ENCODE measurements at places on chromosomes 1 and 21.

DNA sequence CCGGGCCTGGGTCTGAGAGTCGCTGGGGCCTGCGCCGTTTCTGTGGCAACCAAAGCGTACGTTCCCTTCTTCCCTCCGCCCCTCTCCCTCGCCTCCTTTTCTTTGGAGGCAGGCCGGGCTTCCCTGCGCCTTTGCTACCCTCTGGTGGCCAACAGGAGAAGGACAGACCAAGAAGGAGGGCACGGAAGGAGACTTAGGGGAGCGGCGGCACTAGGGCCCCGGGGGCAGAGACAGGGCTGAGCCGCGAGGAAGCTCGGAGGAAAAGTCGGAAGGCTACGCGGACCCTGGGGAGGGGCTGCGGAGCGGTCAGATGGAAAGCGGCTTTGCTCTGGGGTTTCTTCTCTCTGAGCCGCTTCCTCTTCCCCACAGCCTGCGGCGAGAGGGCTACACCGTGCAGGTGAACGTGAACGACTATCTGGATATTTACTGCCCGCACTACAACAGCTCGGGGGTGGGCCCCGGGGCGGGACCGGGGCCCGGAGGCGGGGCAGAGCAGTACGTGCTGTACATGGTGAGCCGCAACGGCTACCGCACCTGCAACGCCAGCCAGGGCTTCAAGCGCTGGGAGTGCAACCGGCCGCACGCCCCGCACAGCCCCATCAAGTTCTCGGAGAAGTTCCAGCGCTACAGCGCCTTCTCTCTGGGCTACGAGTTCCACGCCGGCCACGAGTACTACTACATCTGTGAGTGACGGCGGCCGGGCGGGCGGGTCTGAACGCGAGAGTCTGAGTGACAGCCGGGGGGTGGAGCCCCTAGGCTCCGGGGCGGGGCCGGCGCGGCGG is 6.3 kb downstream of the EFNA3 start:
- no peaks in the 10 kb centered on the region for H3K36me3 ChIP-seq
- H3K27ac ChIP-seq, result no peak overlapping the region
- peaks cover 27% of the 10 kb centered on the region for H3K27me3 ChIP-seq

DNA sequence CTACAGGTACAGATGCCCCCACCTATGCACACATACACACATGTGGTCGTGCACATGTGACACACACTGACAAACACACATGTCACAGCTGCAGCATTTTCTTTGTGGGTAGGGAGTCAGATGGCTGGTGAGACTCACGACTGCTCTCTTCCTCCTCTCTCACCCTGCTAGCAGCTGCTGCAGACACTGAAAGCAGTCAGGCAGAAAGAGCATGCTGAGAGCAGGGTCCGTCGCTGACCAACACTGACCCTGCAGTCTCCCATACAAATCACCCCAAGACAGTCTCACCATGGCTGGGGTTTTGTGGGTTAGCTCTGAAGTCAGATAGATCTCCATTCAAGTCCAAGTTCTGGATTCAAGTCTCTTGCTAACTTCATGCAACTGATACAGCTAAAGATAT is 188.3 kb downstream of the ASTN1 start:
- H3K4me1 ChIP-seq, result no peaks in the 10 kb centered on the region
- H3K27ac ChIP-seq, result no peak overlapping the region
- DNase-seq, result no peak
- no peaks in the 10 kb centered on the region for H3K36me3 ChIP-seq
- H3K4me3 ChIP-seq, result no peak overlapping the region

DNA sequence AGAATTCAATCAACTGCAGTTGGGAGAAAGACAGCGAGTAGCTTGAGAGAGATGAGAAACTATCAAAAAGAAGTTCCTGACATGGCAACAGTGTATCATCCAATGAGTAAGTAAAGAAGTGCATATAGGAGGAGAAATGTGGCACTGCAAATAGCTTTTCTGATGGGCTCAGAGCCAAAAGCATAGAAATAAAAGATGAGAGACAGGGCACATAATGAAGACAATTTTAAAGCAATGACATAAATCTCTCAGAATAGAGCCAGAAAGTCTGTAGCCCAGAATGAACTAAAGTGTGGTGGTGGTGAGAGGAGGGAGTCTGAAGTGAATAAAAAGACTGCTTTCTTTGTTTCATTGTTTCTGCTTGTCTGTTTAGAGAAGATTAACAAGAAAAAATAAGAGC is 34.3 kb downstream of the TNFSF18 start:
- no peaks in the 10 kb centered on the region for H3K27me3 ChIP-seq
- H3K27ac ChIP-seq, result no peak overlapping the region
- no peaks in the 10 kb centered on the region for H3K36me3 ChIP-seq
- H3K4me1 ChIP-seq, result no peaks in the 10 kb centered on the region
- DNase-seq, result no peak
- H3K4me3 ChIP-seq, result no peak overlapping the region

- no peaks in the 10 kb centered on the region for H3K4me1 ChIP-seq
- no peak for DNase-seq
- no peak overlapping the region for H3K4me3 ChIP-seq
- H3K27me3 ChIP-seq, result 0 out of 2 replicates have a peak, but pooled peaks cover 5% of the 10 kb centered on the region
These were observed 8.1 kb downstream of the AKNAD1 start for GRCh38 chr1:108848806-108849205.

DNA sequence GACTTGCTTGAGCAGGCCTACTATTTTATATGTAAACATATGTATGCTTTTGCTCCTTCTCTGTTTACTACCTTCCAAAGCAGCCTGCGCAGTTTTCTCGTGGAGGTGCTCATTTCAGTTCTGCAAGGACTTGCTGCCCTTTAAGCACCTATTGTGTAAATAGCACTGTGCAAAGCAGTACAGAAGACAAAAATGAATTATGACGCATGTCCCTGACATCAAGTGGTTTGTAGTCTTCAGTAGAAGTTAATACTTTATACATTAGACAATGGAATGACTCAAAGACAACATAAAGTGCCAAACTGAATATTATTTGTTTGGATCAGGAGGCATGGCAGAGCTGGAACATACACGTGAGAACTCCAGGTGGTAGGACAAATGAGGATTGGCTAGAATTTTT is 611.7 kb downstream of the LMO4 start:
- no peaks in the 10 kb centered on the region for H3K27me3 ChIP-seq
- H3K4me3 ChIP-seq, result no peak overlapping the region
- no peak for DNase-seq
- no peaks in the 10 kb centered on the region for H3K4me1 ChIP-seq
- no peaks in the 10 kb centered on the region for H3K36me3 ChIP-seq

- no peaks in the 10 kb centered on the region for H3K27me3 ChIP-seq
- H3K36me3 ChIP-seq, result peaks cover 39% of the 10 kb centered on the region
- H3K4me1 ChIP-seq, result peaks cover 32% of the 10 kb centered on the region
These were observed 154.3 kb downstream of the PLXNA2 start for GRCh38 chr1:208089761-208090370.

DNA sequence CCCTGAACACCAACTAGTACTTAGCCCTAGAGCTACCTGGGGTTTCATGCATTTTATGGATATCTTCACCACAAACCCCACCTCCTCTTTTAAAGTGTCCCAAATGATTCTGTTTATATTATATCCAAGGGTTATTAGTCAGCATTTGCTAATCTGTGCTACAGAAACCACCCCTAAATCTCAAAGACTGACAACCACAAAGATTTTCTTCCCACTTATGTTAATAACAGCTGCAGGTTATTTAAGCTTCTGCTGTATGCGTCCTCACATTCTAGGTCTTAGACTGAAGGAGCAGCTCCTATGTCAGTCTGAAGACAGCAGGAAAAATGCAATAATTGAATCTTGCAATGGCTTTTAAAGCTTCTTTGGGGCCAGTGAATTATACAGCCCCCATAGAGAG is 11.2 kb upstream of the PHC2 start:
- peaks cover 24% of the 10 kb centered on the region for H3K4me1 ChIP-seq
- H3K27ac ChIP-seq, result no peak overlapping the region
- no peaks in the 10 kb centered on the region for H3K27me3 ChIP-seq
- H3K36me3 ChIP-seq, result no peaks in the 10 kb centered on the region
- DNase-seq, result no peak

DNA sequence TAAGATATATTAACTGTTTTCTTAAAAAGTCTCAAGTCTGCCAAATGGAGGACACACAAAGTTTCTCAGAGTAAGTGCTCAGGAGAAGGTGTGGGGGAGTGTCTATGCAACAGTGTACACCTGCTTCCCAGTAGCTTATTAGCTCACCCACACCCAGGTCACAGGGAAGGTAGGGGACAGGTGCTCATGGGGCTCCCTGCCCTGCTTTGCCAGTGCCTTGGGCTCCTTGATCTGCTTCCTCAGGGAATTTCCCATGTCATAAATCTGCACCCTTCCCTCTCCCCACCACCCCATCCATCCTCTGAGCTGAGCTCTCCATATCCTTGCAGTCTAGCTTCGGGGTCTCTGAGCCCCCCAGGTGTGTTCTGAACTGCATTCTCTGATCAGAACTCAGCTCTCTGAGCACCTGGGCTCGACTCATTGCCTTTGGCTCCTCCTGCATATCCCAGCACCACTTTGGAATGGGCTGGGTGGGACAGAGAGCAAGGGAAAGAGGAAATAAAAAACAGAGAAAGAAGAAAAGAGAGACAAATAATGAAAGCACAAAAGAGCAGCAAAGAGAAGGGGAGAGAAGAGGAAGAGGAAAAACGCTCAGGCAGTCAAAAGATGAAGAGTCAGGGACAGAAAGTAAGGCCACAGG is 87.0 kb upstream of the ATP1B1 start:
- no peaks in the 10 kb centered on the region for H3K4me1 ChIP-seq
- DNase-seq, result no peak
- no peak overlapping the region for H3K4me3 ChIP-seq
- H3K36me3 ChIP-seq, result no peaks in the 10 kb centered on the region
- no peak overlapping the region for H3K27ac ChIP-seq
- no peaks in the 10 kb centered on the region for H3K27me3 ChIP-seq

- H3K36me3 ChIP-seq, result peaks cover 42% of the 10 kb centered on the region
- no peak for DNase-seq
- no peak overlapping the region for H3K27ac ChIP-seq
- peak overlapping the region; percentile 79 for H3K4me3 ChIP-seq
These were observed 4.5 kb downstream of the IRF2BP2 start for GRCh38 chr1:234605399-234605982.

GRCh38 chr1:108141621-108142020 is 58.5 kb downstream of the SLC25A24 start:
- no peak for DNase-seq
- H3K27me3 ChIP-seq, result no peaks in the 10 kb centered on the region
- no peaks in the 10 kb centered on the region for H3K4me1 ChIP-seq
- H3K4me3 ChIP-seq, result no peak overlapping the region
- peaks cover 61% of the 10 kb centered on the region for H3K36me3 ChIP-seq

- DNase-seq, result no peak
- no peaks in the 10 kb centered on the region for H3K27me3 ChIP-seq
- H3K27ac ChIP-seq, result peak overlapping the region; percentile 63
- H3K36me3 ChIP-seq, result no peaks in the 10 kb centered on the region
- peaks cover 70% of the 10 kb centered on the region for H3K4me1 ChIP-seq
These were observed 6.7 kb downstream of the SOX13 start for GRCh38 chr1:204079608-204079999.

- peak overlapping the region; percentile 81 for H3K27ac ChIP-seq
- peaks cover 6% of the 10 kb centered on the region for H3K36me3 ChIP-seq
- no peak for DNase-seq
- no peak overlapping the region for H3K4me3 ChIP-seq
- H3K4me1 ChIP-seq, result peaks cover 36% of the 10 kb centered on the region
These were observed 39.8 kb downstream of the SNAP47 start for GRCh38 chr1:227774821-227775661.

DNA sequence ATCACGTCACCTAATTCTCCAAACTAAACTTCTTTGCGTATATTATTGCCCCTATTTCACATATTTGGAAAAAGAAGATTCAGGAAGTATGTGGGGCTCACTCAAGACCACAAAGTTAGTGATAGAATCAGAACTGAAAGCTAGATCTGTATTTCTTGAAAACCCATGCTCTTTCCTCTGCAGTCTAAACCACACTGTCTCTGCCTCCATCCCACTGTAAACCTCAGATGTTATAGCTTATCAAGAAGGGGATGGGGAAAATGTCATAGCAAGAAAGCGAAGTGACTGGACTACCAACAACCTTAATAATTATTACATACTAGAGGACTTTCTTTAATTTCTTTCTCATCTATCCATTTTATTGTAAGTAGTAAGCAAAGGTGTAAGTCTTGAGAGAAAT is 257.7 kb upstream of the SGIP1 start:
- peaks cover 19% of the 10 kb centered on the region for H3K4me1 ChIP-seq
- H3K27ac ChIP-seq, result no peak overlapping the region
- no peaks in the 10 kb centered on the region for H3K36me3 ChIP-seq
- no peak for DNase-seq

DNA sequence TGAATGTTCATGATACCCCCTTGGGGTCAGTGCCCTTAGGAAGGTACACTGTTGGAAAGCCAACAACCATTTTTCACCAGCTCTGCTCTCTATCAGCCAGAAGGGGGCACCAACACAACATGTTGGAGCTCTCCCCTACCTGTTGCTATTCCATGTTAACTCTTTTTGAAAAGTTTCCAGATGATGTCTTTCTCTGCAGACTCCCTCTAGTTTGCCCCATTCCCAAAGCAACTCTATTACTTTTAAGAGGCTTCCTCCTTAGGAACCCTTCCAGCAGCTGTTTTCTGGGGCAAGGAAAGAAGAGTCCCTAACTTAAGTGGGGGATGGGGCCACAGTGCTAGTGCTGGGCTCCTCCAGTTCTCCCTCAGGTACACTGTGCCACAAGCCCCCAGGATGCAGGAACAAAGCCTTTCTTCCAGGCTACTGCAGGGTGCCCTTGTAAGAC is 22.9 kb upstream of the NDC1 start:
- H3K4me1 ChIP-seq, result no peaks in the 10 kb centered on the region
- peak; percentile 49 for DNase-seq
- H3K4me3 ChIP-seq, result no peak overlapping the region
- no peaks in the 10 kb centered on the region for H3K27me3 ChIP-seq

DNA sequence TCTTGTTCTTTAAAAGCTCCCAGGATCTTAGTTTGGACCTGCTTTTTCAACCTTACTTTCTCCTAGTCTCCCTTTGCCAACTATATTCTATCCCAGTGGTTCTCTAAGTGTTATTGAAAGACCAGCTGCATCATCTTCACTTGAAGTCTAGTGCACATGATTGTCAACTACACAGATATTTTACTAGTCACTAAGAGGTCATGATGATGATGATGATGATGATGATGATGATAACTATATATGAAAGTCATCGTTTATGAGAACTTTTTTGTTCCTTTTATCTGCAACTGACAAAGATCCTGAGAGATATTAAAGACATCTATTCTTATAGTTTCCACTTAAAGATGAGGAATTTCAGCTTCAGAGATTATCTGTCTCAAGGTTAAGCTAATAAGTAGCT is 479.0 kb upstream of the ZRANB2 start:
- DNase-seq, result no peak
- no peaks in the 10 kb centered on the region for H3K4me1 ChIP-seq
- no peaks in the 10 kb centered on the region for H3K36me3 ChIP-seq
- H3K27me3 ChIP-seq, result no peaks in the 10 kb centered on the region

- no peak overlapping the region for H3K27ac ChIP-seq
- no peaks in the 10 kb centered on the region for H3K27me3 ChIP-seq
- no peak for DNase-seq
- no peak overlapping the region for H3K4me3 ChIP-seq
- H3K36me3 ChIP-seq, result no peaks in the 10 kb centered on the region
These were observed 17.6 kb upstream of the CBR3 start for GRCh38 chr21:36117286-36117741.

Measured in SJCRH30 (cell line).